ENCODE measurements at places on chromosomes 11 and 22. TPM values are rescaled to one million over a fixed set of nuclear protein-coding genes. Genes with fewer than 3 reads are reported as not detected.

DNA sequence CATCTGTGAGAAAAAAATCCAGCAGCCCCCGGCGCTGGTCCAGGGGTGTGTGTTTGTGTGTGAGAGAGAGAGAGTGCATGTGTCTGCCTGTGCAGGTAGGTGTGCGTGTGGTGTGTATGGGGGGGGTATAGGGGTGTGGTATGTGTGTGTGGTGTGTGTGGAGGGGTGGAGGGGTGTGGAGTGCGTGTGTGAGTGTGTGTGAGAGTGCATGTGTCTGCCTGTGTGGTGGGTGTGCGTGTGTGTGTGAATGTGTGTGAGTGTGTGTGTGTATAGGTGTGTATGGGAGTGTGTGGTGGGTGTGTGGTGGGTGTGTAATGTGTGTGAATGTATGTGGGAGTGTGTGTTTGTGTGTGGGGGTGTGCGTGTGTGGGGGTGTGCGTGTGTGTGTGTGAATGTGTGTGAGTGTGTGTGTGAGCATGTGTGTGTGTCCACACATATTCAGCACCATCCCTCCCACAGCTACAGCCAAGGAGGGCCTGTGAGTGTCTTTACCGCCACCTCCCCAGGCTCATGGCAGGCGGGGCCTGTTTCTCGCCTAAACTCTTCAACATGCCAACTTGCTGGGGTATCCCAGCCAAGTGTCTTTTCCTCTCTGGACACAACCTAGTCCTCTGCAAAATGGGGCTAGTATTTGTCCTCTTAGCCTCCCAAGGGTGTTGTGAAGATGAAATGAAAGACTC lies 11.9 kb downstream of the LMO1 start:
- no peak for DNase-seq

- no peak for DNase-seq
Observed at GRCh38 chr11:92550411-92550810, 325.8 kb downstream of the FAT3 start.

- DNase-seq = no peak
Observed at GRCh38 chr11:112113539-112114457, 27.1 kb downstream of the SDHD start.

GRCh38 chr11:77568916-77569675 lies 20.7 kb upstream of the AQP11 start:
- no peak for DNase-seq

- DNase-seq = no peak
Observed at GRCh38 chr11:124569697-124570096, at the start of gene OR8A1. TSS of gene OR8A1 (plus strand) at chr11:124569997. CDS start at chr11:124570120, 123 bp downstream.

GRCh38 chr11:7638710-7639642 lies 34.3 kb downstream of the CYB5R2 start:
- no peak for DNase-seq

The C11orf42 gene
- total RNA-seq = not detected

The NELL1 gene
- not detected for total RNA-seq

The TMEM41B gene
- 43.3 TPM for total RNA-seq

The TRPM5 gene
- not detected for total RNA-seq

The APOA5 gene
- not detected for total RNA-seq
